ENCODE measurements at places on chromosomes 3 and 15.
A peak's percentile ranks its signal among the peaks of the same experiment; 100 is the strongest.

GRCh38 chr15:99473981-99474906, 91.5 kb upstream of the MEF2A start:
- no peak for DNase-seq

DNA sequence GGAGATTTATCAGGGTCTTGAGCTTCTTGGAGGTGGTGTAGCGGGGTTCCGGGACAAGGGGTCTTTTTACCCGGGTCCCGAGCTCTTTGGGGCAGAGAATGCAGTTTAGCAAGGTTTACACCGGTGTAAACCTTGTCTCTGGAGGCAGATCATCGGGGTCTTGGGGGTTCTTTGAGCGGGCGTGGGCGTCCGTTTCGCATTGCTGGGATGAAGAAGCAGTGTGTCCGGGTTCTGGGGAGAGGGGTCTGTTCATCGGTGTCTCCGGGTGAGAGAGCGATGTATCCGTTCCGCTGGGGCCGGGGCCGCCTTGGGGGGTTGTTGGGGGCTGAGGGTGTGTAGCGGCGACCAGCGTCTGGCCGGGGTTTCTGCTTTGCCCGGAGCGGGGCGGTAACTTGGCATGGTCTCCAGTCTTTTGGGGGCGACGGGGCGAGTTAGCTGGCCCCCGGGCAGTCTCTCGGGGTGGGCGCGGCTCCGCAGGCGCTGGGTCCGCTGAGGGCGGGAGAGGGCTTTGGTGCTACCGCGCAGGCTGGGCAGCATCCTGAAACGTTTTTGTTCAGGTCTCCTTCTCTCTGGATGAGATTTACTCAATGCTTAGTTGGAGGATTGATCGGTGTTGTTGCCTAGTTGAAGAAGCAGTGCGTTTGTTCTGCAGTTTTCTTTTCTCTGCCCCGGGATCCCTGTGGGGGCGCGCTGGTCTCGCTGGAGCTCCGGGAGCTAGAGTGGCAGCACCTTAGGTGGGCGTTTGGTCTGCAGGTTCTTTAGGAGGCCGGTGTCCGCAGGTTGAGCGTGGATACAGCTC, 843 bp downstream of the GLCE start:
- no peak for DNase-seq

GRCh38 chr15:56460071-56460470, 4.9 kb downstream of the MNS1 start:
- DNase-seq, result no peak

DNA sequence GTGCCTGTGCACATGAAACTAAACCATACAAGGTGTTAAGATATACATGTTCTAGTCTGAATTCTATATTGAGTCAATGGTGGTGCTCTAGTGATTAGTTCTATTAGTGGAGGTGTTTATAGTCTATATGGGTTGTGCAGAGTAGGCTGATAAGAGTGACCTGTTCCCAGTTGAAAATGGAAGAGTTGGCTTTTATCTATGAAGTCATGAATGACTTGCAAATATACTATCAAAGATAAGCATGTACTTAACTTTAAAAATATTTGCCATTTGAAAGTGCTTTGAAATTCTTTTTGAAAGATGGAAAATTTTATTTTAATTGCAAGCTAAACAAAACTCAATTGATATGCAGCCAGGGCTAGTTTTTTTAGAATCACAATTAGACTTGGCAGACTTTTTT, 150.6 kb upstream of the SGO1 start:
- no peak for DNase-seq

- DNase-seq, result no peak
Observed at GRCh38 chr15:70044168-70044567, 53.5 kb downstream of the TLE3 start.

DNA sequence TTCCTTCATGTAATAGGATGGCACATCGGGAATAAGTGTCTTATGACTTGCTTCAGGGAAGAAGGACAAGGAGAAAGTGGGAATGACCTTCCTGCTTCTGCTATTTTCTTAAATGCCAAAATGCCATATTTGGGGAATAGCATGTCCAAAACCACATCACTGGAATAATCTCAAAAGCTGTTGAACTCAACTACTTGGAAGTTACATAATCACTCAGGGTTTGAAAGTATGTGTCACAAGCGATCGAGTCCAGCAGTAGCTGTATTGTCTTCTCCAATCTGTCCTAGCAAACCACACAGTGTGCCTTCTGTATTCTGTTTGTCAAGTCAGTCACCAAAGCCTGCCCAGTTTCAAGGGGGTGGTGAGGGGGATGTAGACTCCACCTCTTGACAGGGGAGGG, 58.3 kb upstream of the GADL1 start:
- DNase-seq, result no peak

GRCh38 chr3:120566243-120566975, 29.7 kb upstream of the NDUFB4 start:
- no peak for DNase-seq

DNA sequence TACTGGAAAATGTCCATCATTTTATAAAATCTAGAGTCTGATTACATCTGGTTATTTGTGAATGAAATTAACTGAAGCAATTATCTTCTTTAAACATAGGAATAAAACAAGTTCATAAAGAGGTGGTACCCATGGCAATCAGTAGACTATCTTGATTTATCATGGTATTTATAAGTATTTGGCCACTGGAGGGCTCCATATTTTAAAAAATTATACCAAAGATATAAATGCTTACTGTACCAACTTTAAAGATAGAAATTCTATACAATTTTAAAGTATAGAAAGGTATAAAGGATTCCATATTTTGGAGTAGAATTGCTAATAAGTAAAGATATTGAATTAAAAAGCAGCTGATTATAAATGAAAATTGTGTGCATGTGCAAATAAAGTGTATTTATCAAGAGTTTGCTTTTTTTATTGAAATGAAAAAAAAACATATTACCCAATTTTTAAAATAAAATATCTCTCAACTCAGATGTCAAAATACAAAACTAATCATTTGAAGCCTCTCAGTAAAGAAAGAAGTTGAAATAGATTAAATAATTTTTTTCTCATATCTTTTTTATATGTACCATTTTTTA, 105.3 kb downstream of the BBX start:
- DNase-seq, result no peak

- DNase-seq, result no peak
Observed at GRCh38 chr3:13322324-13322723, 97.8 kb downstream of the NUP210 start.

DNA sequence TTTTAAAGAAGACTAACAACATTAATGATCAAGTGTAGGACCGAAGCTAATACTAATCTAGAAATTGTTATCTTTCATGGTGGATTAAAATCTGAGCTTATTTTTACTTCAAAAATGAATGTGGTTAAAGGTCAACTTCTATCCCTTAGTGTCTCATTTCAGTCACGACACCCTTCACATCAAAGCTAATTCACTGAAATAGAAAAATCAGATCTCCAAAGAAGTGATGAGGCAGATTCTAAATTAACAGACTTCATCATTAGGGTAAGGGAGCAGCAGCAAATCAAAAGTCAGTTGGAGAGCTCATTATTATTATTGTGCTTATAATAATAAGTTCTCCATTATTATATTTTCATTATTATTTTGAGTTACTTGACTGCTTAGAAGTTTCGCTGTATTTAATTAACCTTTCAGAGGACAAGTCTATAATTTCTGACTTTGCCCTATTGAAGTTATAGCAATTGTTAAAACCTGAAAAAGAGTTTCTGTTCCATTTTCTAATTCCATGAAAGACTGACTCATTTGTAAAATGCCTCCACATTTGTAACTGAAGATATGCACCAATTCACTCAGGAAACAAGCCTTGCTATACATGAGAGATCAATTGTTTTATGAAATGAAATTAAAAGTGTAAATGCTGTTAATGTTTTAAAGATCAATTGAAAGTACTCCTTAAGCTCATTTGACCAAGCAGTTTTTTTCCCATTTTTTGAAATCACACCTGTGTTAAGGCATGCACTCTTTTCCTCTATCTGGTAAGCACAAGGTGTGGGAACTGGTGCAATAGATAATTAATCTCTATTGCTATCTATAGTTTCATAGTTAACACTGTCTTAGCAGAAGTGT, 23.1 kb upstream of the CMC1 start:
- DNase-seq, result no peak

GRCh38 chr15:37253877-37254276, 153.5 kb upstream of the MEIS2 start:
- DNase-seq, result no peak

DNA sequence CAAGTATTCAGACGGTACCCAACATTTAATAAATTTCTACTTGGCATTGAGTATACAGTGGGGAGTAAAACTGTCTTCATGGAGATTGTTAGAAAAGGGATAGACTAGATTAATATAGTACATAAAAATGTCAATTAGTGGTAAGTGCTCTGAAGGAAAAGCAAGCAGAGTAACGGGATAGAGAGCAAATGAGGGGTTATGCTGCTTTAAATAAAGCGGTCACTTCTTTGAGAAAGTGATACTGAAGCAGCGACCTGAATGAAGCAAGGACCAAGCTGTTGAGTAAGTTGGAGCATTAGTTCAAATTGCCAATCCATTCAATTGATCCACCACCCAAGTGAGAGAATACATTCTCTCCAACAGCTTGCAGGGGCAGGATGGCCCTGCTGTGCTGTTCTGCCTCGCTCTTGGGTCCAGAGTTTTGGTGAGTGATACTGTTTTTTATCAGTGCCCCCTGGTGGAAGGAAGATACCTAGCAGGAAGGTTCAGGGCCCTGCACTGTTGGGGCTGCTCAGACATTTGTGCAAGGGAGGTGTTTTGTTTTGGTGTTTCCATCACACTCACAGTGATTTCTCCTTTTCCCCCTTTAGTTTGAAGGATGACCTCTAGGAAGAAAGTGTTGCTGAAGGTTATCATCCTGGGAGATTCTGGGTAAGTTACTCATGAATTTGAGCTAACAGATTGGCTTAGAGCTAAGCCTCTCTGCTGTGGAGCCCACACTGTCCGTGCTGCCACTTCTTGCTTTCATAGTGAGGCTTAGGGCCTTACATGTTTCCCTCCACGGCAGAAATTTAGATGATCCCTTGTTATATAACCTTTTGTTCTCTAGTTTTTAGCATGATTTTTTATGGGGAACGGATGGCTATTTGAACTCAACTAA, 69.0 kb downstream of the RAB7A start:
- DNase-seq, result peak; percentile 37

- DNase-seq, result no peak
Observed at GRCh38 chr3:128573707-128574162, 76.9 kb downstream of the RPN1 start.

GRCh38 chr3:140763532-140763931, 85.7 kb downstream of the TRIM42 start:
- no peak for DNase-seq

GRCh38 chr3:121794264-121794983, 40.4 kb downstream of the IQCB1 start:
- DNase-seq, result no peak

- DNase-seq, result no peak
Observed at GRCh38 chr3:173774294-173774693, 376.8 kb downstream of the NLGN1 start.

DNA sequence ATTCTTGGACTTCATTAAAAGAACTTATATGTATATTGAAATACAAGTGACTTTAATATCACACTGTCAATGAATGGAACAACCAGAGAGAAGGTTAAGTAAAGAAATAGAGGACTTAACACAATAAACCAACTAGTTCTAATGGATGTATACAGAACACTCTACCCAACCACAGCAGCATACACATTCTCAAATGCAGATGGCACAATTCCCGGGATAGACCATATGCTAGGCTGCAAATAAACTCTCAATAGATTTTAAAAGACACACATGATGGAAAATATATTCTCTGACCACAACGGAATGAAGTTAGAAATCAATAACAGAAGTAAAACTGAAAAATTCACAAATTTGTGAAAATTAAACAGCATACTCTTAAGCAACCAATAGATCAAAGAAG, 214.3 kb upstream of the LINGO1 start:
- no peak for DNase-seq

DNA sequence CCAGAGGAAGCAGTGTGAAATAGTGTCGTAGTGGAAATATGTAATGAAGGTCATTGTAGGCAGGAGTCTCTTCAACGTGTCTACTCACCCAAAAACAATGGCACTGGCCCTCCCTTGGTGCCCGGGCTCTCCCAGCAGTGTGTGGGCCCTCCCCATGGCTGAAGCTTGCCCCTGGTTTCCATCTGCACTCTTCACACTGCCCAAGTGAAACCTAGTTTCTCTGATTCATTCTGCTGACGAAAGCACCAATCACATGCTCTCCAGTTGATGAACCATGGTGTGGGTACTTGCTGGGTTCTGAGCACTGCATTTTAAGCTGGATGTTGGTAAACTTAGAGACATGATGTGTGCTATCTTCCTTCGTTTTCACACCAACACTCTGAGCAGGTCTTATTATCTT, 61.0 kb upstream of the AGBL1 start:
- no peak for DNase-seq

GRCh38 chr3:40255532-40255931, 54.0 kb upstream of the EIF1B start:
- DNase-seq, result no peak

DNA sequence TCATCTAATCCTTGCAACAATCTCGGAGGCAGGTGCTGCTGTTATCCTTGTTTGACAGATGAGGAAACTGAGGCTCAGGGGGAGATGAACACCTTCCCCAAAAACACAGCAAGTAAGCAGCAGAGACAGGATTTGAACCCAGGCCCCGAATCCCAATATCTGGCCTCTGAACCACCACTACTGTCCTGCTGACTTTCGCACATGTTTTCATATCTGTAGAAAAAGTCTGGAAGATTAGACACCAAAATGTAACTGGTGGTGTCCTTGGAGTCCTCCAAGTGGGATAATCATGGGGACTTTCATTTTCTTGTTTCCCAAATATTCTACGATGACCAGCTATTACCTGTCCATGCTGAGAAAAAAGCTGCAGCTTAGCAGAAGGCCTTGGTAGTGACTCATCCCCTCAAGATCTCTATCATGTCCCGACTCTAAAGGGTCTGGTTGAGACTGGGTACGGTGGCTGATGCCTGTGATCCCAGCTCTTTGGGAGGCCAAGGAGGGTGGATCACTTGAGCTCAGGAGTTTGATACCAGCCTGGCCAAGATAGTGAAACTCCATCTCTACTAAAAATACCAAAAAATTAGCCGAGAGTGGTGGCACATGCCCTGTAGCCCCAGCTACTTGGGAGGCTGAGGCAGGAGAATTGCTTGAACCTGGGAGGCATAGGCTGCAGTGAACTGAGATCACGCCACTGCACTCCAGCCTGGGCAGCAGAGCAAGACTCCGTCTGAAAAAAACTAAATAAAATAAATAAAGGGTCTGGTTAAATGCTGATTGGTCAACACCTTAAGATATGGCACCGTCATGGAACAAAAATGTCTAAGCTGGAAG, 8.6 kb downstream of the IRAK2 start:
- DNase-seq, result no peak

DNA sequence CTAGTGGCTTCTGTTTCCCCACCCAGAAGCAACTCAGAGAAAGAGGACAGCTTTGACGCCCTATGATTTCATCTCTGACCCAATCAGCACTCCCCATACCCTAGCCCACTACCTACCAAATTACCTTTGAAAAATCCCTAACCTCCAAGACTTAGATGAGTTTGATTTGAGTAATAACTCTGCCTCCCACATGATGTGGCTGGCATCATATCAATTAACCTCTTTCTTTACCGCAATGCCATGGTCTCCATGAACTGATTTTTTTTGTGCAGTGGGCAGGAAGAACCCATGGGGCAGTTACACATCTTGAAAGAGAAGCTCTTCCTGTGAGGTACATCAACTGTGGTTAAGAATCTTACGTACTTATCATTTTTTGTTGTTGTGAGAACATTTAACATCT, 25.5 kb upstream of the APOD start:
- no peak for DNase-seq

- no peak for DNase-seq
Observed at GRCh38 chr3:143035466-143036211, 34.3 kb downstream of the U2SURP start.

- no peak for DNase-seq
Observed at GRCh38 chr3:4174791-4175190, 128.4 kb upstream of the SETMAR start.

- no peak for DNase-seq
Observed at GRCh38 chr3:73314151-73314951, 252.9 kb downstream of the EBLN2 start.

All from stimulated activated CD8-positive, alpha-beta memory T cell treated with anti-CD3 and anti-CD28 coated beads, Interleukin-7, amount 100 ng/mL, for 4 hours (primary cell).